ENCODE measurements at places on chromosomes 1 and 21.

GRCh38 chr1:180260541-180260940, 30.5 kb downstream of the LHX4 start:
- DNase-seq: peak; percentile 57

DNA sequence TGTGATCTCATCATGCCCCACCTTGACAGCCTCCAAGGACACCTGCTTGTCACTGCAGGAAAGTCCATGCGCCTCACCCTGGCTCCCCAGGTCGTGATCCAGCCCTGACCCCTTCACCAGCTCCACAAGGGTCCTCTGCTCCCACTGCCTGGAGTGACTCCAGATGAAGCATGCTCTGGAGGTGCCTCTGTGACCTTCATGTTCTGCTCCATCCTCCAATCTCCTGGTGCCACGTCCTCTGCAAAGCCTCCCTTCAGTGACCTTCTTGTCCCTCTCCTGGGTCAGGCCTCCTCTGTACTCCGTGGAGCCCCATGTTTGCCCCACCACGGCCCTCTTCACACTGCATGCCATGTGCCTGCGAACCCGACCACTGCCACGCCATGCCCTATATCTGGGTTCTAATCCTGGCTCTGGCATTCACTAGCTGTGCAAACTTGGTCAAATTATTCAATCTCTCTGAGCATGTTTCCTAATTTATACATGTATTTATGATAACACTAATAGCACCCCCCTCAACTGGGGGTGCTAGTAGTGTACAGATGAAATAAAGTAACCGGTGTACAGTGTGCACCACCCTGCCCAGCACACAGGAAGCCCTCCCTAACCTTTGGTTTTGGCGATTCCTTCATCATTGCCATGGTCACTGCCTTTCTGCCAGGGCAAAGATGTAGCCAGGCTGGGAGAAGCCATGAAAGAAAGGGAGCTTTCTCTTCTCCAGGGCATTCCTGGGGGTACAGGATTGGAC, 77.4 kb downstream of the STUM start:
- peak; percentile 19 for DNase-seq

DNA sequence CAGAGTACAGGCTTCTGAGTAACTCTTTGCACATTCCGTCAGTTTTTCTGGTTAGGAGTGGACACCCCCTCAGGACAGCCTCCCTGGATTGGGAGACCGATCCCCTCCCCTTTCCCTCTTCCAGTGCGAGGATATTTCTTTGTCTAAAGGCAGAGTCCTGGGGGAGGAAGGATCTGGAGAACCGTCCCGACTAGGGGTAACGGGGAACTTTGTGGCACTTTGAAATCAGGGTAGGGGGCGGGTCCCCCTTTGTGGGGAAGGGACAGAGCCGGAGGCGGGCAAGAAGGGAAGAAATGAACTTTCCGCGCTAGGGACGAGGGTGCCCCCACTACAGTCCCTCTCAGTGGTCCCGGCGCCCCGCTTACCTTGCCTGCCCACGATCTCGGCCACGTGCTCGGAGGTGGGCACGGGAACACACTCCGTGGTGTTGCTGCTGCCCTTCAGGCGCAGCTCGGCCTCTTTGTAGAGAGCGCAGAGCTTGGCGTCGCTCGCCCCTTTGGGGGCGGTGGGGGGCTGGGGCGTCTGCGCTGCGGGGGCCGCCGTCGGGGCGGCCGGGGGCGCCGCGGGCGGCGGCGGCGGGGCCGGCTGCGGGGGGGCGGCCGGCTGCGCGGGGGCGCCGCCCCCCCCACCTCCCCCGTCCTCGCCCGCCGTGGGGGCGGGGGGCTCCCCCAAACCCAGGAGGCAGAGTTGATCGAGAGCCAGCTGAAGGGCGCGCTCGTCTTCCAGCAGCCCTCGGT, 917 bp downstream of the MEX3A start:
- no peak for DNase-seq

GRCh38 chr1:50476800-50477199, 53.6 kb upstream of the DMRTA2 start:
- DNase-seq: no peak

- DNase-seq: no peak
These were observed 18.0 kb downstream of the TRIM62 start for GRCh38 chr1:33163621-33164519.

Measured in tibial artery (tissue), 4 donors.